ENCODE measurements at places on chromosomes 7 and 10. TPM values are rescaled to one million over a fixed set of nuclear protein-coding genes. Genes with fewer than 3 reads are reported as not detected.

GRCh38 chr7:44486693-44487092 lies 3.8 kb downstream of the NUDCD3 start:
- DNase-seq = no peak

GRCh38 chr7:65946904-65947303 lies 35.1 kb downstream of the GUSB start:
- no peak for DNase-seq

The GIMAP6 gene
- polyA plus RNA-seq = 16.3 TPM

The RAMP3 gene
- 10.6 TPM for polyA plus RNA-seq

The UCN3 gene
- polyA plus RNA-seq = 0.45 TPM

- no peak for DNase-seq
Observed at GRCh38 chr10:100519311-100520051, at the start of gene SEC31B. Gene SEC31B, minus strand, starts transcription at chr10:100519861. Its CDS starts 2,909 bp downstream, at chr10:100516952.

The SPAG6 gene
- polyA plus RNA-seq = 0.78 TPM

The EN2 gene
- polyA plus RNA-seq = 0.10 TPM

DNA sequence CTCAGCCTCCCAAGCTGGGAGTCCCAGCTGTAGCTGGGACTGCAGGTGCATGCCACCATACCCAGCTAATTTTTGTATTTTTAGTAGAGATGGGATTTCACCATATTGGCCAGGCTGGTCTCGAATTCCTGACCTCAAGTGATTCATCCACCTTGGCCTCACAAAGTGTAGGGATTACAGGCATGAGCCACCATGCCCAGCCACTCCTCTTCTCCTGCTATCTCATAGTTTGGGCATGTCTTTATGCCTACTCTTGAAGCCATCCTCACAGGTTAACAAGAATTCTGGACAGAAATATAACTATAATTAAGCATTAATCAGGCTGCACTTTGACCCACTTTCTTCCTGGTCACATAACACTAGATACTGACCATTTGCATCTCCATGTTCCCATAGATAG lies 28.6 kb upstream of the C10orf67 start:
- DNase-seq = no peak

DNA sequence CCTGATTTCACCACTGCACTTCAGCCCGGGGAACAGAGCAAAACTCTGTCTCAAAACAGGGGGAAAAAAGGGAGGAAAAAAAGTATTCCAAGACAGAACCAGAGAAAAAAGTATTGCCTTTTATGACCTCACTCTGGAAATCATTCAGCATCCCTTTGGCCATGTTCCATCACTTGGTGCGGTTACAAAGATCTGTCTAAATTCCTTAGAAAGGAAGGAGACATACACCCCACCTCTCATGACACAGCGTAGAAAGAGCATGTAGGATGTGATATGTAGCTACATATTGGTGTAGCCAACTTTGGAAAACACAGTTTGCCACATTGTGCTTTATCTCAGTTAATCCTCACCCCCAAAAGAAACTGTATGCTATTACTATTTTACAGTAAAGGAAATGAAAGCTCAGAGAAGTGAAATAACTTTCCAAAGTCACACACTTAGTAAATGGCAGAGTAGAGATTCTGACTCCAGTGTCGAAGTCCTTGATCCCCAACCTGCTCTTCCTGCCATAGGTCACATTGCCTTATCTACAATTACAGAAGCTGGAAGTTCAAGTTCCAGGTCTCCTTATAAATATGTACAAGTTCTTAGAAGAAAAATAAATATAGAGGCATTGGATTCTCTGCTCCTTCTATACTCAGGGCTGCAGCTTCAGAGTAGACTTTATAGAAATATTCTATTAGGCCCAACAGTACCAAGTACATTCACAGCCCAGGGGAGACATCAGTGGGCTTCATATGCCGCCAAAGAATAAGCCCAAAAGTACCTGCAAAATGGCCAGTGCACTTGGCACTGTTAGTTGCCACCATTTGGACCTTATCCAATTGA lies 91.6 kb upstream of the KMT2E start:
- no peak for DNase-seq

The DRGX gene
- polyA plus RNA-seq = not detected

GRCh38 chr10:18713077-18713476 lies 53.8 kb downstream of the ARL5B start:
- no peak for DNase-seq

The HOXA5 gene
- 71.1 TPM for polyA plus RNA-seq

The TLX1 gene
- polyA plus RNA-seq = 0.09 TPM

DNA sequence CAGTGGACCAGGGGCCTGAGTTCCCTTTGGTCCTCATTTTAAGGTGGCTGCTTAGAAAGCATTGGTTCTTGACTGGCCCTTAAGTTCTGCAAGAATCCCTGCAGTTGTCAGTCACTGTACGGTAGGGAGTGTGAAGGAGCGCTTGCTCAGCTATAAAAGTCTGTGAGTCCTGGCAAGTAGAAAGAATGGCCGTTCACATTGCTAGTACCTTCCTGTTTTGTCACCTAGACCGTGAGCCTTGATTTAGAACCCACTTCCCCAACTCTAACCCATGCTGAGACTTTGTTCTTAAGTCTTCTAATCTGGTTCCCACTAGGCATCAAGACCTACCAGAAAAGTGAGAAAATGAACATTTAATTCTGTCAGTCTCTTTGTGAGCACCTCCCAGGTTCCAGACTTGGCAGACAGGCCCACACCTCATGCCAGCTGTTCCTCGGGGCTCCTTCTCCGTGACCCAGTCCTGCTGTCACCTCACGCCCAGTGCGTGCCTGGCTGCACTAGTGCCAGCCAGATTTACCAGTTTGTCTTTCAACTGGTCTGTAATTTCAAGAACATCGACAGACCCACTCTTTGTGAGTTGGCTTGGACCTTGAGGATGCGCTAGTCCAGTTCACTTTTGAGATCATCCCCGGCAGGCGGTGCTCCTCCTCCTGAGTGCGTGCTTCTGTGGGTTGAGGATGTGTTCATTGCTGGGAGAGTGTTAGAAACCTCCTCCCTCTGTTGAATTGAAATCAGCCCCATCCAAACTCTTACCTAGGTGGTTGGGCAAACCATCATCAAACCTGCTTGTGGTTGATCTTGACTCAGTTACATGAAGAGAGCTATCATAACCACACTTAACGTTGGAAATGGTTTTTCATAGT lies 78.5 kb downstream of the SHH start:
- no peak for DNase-seq

The CYP2C19 gene
- 0.07 TPM for polyA plus RNA-seq

DNA sequence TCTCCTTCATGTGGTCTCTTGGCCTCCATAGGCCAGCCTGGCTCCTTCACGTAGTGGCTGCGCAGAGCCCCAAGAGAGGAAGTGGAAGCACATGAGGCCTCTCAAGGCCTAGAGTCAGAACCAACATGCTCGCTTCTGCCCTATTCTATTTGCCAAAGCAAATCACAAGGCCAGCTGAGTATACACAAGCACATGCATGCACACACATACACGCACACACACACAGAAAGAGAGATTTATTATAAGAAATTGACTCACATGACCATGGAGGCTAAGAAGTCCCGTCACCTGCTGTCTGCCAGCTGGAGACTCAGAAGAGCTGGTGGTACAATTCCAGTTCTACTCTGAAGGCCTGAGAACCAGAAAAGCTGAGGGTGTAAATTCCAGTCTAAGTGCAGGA lies 64.3 kb upstream of the NRP1 start:
- no peak for DNase-seq
